ENCODE measurements at places on chromosomes 3 and 15.

- DNase-seq, result peak; percentile 91
Observed at GRCh38 chr3:27758083-27758482, 36.0 kb upstream of the EOMES start.

- no peak for DNase-seq
Observed at GRCh38 chr15:93247466-93248121, 158.6 kb upstream of the RGMA start.

DNA sequence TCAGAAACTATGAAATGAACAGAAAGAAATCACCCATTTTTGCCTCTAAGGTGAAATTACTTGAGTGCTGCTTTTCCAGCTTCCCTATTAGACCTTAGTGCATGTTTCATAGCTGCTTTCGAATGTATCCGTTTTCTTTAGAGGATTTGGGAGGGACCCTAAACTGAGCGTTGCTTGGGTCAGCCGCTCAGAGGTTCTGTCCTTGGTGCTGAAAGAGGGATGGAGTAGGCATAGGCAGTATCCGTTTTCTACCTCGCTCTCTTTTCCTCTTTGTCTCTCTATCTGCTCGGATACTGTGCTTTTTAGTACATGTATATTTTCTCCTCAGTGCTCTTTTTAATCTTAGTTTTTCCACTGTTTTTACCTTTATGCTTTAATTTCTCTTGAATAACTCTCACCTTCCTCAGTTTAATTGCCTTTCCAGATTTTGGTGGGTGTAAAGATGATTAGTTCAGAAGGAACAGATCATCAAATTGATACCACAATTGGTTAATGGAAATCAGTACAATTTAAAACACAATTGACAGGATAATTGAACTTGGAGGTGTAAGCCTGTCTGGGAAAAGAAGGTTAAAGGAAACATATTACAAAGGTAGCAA, at the start of gene DRD3:
DRD3 (minus strand) TSS at position 283 of the 599 bp plus-strand sequence. CDS start 7,060 bp downstream, outside the sequence.
- peak; percentile 64 for DNase-seq

DNA sequence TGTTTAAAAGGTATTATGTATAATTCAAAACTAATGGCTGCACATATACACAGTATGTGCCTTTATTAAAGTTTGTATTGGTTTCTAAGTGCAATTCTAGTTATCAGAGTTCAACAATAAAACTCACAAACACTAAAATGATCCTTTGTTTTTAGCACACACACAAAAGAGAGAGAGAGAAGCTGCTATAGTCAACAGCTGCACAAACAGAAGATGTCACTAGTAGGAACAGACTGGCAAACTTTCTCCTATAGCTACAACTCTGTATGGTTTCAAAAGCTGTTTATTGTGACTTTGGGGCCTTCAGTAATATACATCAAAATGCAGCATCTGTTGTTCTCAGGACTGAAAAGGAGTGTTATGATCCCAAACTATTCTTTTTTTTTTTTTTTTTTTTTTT, 6.1 kb downstream of the SECISBP2L start:
- no peak for DNase-seq

GRCh38 chr3:152413240-152413639, 144.5 kb downstream of the MBNL1 start:
- DNase-seq, result peak; percentile 49

DNA sequence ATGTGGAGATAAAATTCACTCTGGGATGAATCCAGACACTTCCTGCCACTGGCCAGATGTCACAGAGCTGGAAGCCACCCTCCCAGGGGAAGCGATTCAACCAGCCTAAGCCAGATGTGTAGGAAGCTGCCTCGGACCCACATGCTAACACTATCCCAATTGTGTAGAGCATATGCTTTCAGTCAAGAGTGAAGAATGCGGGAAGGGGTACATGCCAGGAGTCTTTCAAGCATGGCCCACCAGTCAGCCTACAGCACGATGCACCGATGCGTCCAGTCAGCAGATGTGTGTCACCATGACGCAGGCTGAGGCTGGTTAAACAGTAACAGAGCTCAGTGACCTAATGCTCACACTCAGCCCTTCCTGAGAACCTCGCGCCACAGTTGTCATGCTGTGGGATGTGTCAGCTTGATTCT, 38.8 kb upstream of the BNC1 start:
- peak; percentile 86 for DNase-seq

GRCh38 chr3:108441071-108441507, 69.3 kb downstream of the MYH15 start:
- DNase-seq, result no peak

- peak; percentile 50 for DNase-seq
Observed at GRCh38 chr3:99505200-99505599, 133.2 kb upstream of the COL8A1 start.

DNA sequence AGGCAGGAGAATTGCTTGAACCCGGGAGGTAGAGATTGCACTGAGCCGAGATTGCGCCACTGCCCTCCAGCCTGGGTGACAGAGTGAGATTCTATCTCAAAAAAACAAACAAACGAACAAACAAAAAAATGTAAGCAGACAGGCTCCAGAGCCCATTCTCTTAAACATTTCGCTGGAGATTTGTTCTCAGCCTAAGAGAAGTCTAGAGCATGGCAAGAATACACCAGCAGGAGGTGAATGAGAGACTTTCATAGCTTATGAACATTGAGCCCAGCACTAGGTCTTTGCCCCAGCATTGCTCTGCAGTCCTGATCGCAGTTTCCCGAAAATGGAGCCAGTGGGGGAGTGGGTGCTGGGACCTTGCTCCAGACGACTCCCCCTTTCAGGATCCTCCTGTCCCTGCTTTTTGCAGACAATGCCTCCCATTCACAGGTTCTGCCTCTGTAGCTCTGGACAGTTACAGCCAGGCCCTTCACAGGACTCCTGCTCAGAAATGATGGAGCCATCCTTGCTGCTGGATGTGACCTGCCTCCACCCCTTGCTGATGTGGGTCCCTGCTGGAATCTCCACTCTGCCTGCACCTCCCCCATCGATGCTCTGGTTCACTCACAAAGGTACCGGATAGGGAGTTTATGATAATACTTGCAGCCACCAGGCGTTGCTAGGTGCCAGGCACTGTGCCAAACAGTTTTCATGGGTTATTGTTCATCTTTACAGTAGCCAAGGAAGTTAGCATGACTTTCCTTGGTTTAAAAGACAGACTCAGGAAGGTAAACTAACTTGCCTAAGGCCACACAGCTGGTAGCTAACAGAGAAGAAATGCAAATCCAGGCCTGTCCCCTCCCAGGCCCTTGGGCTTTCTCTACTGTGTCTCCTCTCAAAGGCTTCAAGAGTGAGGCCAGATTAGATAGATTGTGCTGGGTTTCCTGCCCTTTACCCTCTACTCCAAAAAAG, 329.7 kb upstream of the TLE3 start:
- DNase-seq, result peak; percentile 28

GRCh38 chr3:108090049-108090700, 656 bp downstream of the CD47 start:
- peak; percentile 51 for DNase-seq

- peak; percentile 93 for DNase-seq
Observed at GRCh38 chr15:48355377-48355776, 24.1 kb downstream of the DUT start.

DNA sequence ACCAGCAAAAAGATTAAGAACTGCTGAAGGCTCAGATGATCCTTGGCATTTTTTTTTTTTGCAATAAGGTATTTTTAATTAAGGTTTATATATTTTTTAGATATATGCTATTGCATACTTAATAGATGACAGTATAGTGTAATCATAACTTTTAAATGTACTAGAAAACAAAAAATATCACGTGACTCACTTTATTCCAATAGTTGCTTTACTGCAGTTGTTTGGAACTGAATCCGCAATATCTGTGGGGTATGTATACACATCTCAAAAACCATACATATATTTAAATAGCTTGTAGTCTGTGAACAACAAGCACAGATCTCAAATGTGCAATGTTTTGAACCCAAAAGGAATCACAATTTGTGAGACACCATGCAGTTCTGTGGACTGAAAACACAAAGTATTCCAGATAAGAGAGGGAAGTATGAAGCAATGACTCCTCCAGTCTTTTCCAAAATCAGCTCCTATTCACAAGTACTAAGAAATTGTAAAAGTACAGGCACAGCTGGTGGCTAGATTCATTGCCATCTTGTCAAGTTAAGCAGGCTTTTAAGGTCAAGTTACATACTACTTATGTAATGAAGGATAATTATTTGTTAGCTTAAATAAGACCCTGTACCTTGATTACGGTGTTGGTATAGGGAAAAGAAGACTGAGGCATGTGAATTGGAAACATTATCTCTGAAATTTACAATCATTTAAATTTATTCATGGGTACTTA, 331.1 kb downstream of the TBC1D5 start:
- no peak for DNase-seq

DNA sequence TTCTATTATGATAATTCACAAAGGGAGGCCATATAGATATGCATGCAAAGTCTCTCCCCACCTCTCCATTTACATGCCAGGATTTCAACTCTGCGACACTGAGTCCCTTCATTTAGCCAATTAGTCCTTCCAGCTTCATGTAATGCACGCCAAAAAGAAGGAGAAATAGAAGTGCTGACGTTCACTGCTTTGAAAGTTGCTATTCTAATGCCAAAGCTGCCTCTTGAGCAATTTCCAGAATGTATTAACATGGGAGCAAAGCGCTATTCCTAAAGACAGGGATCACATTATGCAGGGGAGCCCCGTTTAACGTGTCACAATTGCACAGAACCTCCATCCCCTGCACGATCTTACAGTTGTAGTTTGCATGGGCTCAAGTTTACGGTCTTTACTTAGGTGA, 130.5 kb downstream of the TIGIT start:
- DNase-seq, result no peak

DNA sequence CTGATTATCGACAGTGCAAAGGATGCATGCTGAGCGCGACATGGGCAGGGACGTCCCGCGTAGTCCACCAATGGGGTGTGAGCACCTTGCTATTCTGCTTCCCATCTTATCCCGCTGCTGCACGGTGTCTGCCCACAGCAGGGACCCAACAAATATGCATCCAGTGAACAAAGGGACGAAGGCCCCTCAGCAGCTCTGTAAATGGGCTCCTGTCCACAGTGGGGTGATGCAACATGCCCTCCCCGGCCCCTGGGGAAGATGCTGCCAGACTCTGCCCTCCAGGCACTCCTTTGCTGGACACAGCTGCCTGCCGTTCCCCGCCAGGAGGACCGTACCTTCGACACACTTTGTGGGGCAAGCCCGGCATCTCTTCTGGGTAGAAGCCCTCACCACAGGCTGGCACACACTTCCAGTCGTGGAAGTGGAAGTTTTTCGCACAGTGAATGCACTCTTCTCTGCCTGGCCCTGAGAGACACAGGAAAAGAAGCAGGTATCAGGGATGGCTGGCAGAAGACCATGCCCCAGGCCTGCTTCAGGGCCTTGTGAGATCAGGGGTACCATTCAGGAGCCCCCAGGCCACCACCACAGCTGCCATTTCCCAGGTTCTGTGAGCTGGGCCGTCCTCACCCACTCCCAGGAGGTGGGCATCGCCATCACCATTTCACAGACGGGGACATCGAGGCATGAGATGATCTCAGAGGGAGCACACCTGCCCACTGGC, 18.2 kb upstream of the SNRPA1 start:
- DNase-seq, result no peak

DNA sequence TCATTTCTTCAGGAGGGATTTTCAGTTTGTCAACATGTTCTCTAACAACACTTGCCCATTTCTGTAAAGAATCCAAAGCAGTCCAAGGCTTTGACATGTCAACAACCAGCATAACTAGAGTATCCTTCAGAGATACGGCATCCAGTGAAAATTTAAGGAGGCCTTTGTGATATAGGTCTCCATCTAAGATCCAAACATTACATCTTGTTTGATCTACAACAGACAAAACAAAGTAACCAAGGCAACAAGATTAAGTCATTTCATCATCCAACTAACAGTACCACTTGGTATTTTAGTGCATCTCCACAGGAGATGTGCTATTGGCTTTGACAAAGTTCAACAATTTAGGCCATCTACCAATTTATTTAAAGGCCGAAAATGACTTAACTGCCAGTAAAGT, 25.8 kb downstream of the DYNC1LI1 start:
- peak; percentile 28 for DNase-seq

GRCh38 chr3:81459733-81460132, 301.7 kb downstream of the GBE1 start:
- no peak for DNase-seq

- peak; percentile 9 for DNase-seq
Observed at GRCh38 chr3:128946411-128946810, 47.5 kb downstream of the CFAP92 start.

GRCh38 chr3:71421820-71422566, 161.5 kb downstream of the FOXP1 start:
- no peak for DNase-seq

GRCh38 chr15:83446904-83447709, at the start of gene SH3GL3:
SH3GL3 (plus strand) TSS chr15:83447341; CDS start chr15:83447534, 193 bp downstream.
- peak; percentile 70 for DNase-seq

GRCh38 chr3:138914870-138915502, 32.0 kb downstream of the FOXL2 start:
- DNase-seq, result peak; percentile 53

DNA sequence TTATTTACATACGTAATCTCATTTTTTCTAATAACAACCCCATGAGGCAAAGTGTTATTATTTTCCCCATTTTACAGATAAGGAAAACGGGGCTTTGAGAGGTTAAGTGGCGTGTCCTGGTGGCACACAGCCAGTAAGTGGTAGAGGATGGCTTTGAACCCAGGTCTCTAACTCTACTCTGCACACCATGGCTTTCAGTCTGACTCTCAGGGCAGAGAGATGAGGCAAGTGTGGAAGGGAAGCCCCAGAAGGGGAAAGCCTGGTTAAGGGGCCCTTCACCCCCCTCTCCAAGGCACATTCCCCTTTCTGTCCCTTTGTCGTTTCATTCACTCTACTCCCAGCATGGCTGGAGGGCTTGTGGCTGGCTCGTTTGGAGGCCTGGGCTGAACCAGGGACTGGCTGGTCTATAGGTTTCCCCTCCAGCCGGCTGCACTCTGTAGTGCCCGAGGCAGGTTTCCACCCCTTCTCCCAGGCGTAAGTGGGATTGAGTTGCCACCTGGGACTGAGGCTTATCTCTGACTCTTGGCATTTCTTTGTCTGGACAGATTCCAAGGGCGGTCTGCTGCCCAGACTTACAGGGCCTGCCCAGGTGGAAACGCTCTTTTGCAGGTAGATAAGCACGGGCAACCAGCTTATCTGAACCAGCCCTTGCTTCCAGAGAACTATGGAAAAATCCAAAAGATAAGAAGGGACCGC, 12.1 kb downstream of the SEMA4B start:
- no peak for DNase-seq

DNA sequence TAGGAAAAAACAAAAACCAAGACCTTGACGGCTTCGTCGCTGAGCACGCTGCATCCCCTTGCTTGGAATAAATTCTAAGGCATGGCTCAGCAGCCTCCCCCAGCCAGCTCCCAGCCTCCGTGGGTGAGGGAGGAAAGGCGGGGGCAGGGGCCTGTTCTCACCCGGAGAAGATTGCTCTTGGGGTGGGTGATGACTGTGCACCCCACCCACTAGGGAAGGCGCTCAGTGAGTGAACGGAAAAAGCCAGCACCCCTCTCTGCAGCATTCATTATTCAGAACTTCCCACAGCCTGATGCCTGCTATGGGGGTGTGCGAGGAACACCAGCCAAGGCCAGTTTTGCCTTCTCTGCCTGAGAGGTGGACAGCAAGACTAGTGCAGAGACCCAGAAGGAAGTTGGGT, 19.3 kb upstream of the NTRK3 start:
- DNase-seq, result no peak

GRCh38 chr3:179063945-179064560, 7.6 kb downstream of the ZMAT3 start:
- peak; percentile 54 for DNase-seq

GRCh38 chr3:114498539-114499370, 204.9 kb downstream of the TIGIT start:
- peak; percentile 88 for DNase-seq

GRCh38 chr15:100001405-100001804, 268.2 kb upstream of the LYSMD4 start:
- DNase-seq, result no peak

GRCh38 chr3:108097322-108098002, 6.6 kb upstream of the CD47 start:
- no peak for DNase-seq

Data from choroid plexus epithelial cell (primary cell).